Stimulated activated CD4-positive, alpha-beta T cell treated with anti-CD3 and anti-CD28 coated beads, Interleukin-1b, Interleukin-23, amount 100 ng/mL, for 1 hour (primary cell): ENCODE measurements at places on chromosomes 1 and 21.

DNA sequence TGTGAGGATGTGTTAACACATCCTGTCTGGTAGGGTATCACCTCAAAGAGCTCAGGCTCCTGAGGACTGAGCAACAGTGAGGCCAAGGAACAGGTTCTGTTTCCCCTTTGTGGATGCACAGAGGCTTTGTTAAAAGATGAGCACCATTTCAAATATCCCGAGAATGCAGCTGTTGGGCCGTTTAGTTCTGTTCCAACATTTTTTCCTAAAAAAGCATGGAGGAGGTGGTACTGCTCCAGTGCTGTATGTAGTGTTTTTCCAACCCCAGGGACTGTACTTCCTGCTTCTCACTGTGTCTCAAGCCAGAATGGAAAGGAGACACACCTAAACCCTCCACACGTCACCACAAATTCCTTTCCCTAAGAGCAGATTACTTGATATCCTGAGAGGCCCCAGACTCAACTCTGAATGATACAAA, 53.8 kb upstream of the BCL10 start:
- DNase-seq, result no peak

DNA sequence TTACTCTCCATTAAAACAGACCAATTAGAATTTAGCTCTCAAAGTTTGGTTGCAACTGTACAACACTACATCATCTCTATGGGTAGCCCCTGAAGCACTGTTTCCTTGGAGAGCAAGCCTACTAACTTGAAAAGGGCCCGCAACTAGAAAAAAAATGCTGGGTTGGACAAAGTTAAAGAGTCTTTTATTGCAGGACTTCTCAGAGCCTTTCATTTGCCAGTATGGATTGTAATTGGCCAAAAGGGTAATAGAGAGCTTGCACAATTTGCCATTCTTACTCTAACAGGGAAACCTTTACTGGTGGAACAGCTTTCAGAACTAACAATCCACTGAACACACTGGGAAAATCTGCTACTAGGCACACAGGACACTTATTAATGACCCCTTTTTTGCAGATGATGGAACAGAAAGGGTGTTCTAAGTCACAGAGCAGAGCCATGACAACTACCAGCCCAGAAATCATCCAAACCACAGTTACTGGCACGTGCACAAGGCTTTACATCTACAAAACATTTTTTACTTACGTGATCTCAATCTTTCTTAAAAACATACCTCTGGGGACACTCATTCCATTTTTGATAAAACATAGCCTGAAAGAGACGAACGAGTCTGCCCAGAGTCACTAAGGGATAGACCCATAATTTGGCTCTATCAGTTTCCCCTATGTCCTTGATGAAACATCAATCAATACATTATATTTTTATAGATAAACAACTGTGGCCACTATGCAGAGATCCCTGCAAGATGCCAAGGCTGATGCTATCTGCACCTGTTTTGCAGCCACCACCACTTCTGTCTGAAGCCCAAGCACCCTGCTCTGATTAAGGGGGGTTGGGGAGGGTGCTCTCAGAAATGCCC, 176.3 kb upstream of the EDN2 start:
- DNase-seq, result no peak

GRCh38 chr1:247175458-247175857, 3.6 kb upstream of the ZNF124 start:
- no peak for DNase-seq

GRCh38 chr1:109931911-109932636, 21.4 kb downstream of the CSF1 start:
- DNase-seq, result no peak

GRCh38 chr21:44643741-44644310, 2.4 kb upstream of the KRTAP10-11 start:
- no peak for DNase-seq

DNA sequence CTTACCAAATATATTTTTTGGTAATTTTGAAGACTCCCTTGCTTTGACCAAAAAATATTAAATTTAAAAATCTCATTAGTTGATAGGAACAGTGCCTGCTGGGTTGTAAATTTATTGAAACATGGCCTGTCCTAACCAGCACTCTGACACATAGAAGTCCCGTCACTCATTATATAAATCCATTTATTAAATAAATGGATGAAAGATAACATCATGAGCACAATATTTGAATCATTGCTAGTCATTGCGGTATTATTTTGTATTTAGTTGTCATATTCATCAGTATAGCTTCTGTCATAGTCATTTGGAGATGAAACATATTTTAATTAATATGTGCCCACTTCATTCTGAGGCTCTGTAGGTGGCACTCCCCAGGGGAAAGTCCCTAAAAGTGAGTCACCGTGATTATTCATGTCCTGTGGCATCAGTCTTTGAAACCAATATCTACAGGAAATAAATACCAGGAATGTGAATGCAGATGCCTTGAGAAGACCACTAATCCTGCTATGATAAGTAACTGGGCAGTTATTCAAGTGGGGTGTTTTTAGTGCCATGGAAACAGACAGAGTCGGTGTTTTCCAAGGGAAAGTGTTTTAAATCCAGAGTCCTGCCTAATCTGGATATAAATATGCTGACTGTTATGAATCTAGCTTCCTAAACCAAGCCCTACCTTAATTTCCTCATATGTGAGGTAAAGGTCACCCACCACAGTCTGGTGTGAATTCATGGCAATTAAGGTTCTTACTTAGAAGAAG, 302.0 kb downstream of the DUSP10 start:
- DNase-seq, result no peak

DNA sequence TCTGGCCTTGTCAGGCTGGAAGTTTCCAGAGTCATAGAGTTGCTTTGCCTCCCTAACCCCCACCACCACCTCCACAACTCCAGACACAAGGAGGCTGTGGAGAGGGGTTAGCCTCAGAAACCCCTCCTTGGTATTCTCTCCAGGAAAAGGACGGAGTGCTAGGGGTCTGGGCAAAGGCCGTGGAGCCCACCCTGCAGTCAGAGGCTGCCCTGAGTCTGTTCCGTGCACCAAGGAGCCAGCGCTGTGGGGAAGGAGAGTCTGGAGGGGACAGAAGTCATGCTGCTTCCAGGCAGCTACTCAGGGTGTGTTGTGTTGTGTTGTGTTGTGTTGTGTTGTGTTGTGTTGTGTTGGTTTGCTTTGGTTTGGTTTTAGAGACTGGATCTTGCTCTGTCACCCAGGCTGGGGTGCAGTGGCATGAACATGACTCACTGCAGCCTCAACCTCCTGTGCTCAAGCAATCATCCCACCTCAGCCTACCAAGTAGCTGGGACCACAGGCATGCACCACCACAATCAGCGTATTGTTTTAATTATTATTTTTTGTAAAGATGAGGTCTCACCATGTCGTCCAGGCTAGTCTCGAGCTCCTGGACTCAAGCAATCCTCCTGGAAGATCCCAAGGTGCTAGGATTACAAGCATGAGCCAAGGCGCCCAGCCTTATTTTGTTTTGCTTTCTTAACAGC, 122.2 kb upstream of the TMEM51 start:
- DNase-seq, result no peak

GRCh38 chr1:6497215-6497866, 5.9 kb upstream of the PLEKHG5 start:
- peak; percentile 16 for DNase-seq

GRCh38 chr1:93349231-93350135, 3.8 kb downstream of the DR1 start:
- no peak for DNase-seq

DNA sequence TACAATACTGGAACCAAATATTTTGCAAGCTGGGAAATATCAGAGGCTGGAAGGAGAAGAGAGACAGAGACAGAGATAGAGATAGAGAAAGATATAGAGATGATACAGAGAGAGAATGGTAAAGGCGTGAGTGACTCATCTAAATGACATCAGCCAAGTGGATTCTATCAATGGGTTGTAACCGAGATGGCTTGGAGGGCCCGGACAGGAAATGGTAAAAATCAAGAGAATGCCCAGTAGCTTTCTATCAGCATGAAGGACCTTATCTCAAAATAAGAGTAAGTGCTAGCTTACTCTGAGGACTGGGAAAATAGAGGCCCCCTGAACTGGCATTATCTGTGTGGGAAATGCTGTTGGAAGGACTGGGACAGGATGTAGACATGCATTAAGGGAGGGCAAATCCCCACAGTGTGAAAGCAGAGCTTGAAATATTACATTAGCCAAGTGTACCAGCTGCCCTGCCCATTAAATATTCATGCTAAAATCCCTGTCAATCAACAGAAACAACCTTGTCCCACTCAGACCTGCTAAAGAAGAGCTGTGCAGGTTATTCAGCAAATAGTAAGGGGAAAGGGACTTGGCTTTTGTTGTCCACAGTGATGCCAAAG, 76.6 kb upstream of the ZNF644 start:
- DNase-seq, result no peak

- DNase-seq, result no peak
These were observed 58.2 kb downstream of the FAF1 start for GRCh38 chr1:50901872-50902271.

GRCh38 chr1:226972931-226973330, 32.8 kb downstream of the COQ8A start:
- no peak for DNase-seq
